Right renal pelvis (tissue), 4 donors: ENCODE measurements at places on chromosomes 3 and 15. TPM values are rescaled to one million over a fixed set of nuclear protein-coding genes. Genes with fewer than 3 reads are reported as not detected.

GRCh38 chr15:31261266-31262142 is 65.1 kb upstream of the KLF13 start:
- DNase-seq: no peak

- no peak for DNase-seq
Measured at GRCh38 chr15:95626501-95627361, 703.8 kb upstream of the NR2F2 start.

DNA sequence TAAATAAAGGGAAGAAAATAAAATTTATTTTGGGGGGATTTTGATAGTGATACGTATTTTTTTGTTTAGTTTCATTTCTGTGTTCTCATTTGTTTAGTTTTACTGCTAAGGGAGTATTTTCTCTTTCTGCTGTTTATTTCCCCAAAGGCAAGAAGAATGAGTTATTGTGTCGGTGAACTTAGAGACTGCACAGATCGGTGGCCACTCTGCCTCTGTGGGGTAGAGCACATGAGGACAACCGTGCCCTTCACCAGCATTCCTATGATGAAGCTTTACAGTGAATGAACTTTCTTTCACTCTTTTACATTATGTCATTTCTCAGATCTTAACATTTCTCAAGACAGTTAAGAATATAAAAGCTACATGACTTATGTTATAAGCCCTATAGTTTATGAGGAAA is 214.4 kb downstream of the OCA2 start:
- no peak for DNase-seq

GRCh38 chr3:146375219-146375618 is 94.1 kb downstream of the PLSCR2 start:
- no peak for DNase-seq

- DNase-seq: no peak
Measured at GRCh38 chr15:101028321-101028720, 109.2 kb downstream of the LRRK1 start.

GRCh38 chr3:107931326-107931725 is 159.5 kb downstream of the CD47 start:
- DNase-seq: no peak

DNA sequence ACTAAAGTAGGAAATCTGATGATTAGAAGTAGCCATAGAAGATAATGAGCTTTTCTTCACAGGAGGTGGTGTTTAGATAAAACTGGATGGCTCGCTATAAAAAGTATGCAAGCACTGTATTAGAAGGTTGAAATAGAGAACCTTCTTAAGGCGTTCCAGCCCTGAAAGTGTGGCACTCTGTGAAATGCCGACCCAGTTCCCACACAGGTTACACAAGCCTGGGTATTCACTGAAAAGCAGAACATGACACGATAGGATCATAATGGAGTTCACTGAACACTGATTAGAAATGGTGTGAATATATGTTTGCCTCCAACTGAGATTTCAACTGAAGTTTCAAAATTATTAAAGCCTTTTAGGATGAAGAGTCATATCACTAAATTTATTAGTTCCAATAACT is 15.0 kb upstream of the LRRC34 start:
- DNase-seq: no peak

GRCh38 chr15:79724312-79724711 is 172.5 kb downstream of the MTHFS start:
- DNase-seq: no peak

GRCh38 chr3:173553635-173554280 is 156.2 kb downstream of the NLGN1 start:
- DNase-seq: peak; percentile 6

GRCh38 chr15:32952901-32953532 is 235.2 kb downstream of the GREM1 start:
- peak; percentile 22 for DNase-seq

PIGZ gene
- 2.3 TPM for polyA plus RNA-seq

GASK1A gene
- 4.7 TPM for polyA plus RNA-seq

C15orf62 gene
- polyA plus RNA-seq: 2.4 TPM

MYZAP gene
- 7.2 TPM for polyA plus RNA-seq

TRIM59 gene
- polyA plus RNA-seq: 18.7 TPM

AADACL2 gene
- not detected for polyA plus RNA-seq
